Effector memory CD8-positive, alpha-beta T cell (primary cell): ENCODE measurements at places on chromosomes 3 and 15.

GRCh38 chr3:41346698-41347270 is 147.5 kb downstream of the CTNNB1 start:
- no peak for DNase-seq

DNA sequence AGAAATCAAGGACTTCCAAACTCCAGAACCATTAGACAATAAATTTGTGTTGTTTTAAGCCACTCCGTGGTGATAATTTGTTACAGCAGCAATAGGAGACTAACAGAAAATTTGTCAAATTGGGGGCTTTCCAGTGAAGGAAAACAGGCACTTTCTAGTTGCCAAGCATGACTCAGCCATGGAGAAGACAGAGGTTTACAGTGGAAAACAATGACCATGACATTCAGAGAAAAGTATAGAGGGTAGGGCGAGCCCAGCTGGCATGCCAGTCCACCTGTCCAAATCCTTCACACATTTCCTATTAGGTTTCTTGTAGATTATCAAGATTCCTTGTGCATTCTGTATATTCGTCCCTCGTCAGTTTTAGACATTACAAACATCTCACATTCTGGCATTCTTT is 24.9 kb downstream of the SLCO2A1 start:
- DNase-seq: no peak

DNA sequence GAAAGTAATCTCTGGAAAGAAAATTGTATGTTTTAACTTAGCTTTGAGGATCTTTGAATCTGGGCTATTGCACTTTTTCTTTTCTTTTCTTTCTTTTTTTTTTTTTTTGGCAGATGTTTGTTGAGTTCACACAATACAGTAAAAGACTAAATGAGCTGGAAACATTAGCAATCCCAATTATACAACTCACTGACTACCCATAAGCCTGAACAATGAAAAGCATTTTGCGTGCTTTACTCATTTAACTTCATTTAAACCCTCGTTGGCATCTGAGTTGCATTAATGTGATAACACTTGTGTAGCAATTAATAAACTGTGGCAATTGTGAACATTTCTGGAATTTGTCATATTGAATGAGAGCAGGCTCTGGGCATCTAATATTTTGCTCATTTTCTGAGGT is 269.4 kb upstream of the RBMS3 start:
- no peak for DNase-seq

DNA sequence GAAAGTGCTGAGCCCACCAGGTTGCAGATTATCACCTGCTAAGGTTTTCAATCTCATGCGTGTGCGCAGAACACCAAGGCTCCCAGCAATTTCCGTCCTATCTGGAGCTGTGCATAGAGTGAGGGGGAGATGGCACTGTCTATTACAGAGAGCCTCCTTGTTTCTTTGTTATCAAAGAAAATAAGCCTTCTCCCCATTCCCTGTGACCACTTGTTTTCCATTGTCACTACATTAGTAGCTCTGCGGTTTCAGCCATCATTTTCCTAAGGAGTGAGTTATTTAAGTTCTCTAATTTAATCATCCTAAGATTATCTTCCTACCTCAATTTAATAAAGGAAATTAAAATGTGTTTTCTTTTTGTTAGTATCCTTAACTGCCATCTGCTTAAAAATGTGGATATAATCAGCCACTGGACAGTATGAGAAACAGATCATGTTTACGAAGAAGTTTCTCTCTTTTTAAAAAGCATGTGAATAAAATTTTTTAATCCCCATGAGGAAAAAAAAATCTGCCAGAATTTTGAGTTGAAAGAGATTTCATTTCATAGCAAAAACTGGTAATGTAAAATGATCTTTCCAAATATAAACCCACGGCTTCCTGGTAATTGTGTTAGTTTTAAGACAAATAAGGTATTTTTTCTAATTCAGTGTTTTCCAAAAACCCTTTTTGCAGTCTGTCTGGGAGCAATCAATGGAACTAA is 172.3 kb upstream of the UBE2E1 start:
- no peak for DNase-seq

DNA sequence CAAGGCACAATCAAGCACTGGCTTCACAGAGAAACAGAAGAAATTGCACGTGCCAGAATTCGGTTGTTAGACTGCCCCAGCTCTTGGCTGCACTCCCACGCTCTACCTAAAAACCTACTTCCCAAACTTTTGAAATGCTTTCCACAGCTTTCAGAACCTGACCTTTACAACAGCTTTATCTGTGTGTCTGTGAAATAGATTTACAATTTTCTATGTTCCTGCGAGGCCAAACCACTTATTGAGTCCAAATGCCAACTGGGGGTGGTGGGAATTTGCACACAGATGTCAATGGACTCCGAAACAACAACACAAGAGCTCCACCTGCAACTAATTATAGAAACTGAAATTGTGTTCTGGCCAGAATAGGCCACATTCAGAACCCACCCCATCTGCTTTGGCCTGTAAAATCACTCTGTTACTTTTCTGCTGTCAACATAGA is 44.6 kb downstream of the ERC2 start:
- no peak for DNase-seq

GRCh38 chr3:40120806-40121205 is 188.7 kb upstream of the EIF1B start:
- no peak for DNase-seq

DNA sequence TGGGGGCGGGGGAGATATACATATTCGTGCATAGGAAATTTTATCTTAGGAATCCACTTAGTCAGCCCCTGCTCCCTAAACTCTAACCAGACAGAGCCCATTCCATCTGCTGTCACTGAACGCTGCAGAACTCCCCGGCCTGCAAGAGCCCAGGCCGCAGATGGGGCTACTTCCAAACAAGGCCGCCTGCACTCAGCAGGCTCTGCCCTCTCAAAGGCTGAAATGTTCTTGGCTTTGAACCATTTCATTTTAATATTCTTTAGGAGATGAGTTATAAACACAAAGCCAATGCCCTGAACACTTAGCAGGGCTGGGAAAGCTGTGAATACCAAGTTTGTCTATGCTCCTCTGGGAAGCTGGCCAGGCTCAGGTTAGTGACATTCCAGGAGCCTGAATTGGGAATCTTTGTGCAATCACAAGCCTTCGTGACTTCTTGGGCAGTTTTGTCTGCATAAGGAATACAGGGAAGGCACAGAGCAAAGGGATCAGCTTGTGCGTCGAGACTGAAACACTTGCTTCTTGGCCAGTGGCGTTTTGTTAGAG is 65.0 kb downstream of the SYNM start:
- DNase-seq: no peak

GRCh38 chr3:34037260-34037659 is 238.8 kb downstream of the PDCD6IP start:
- no peak for DNase-seq

DNA sequence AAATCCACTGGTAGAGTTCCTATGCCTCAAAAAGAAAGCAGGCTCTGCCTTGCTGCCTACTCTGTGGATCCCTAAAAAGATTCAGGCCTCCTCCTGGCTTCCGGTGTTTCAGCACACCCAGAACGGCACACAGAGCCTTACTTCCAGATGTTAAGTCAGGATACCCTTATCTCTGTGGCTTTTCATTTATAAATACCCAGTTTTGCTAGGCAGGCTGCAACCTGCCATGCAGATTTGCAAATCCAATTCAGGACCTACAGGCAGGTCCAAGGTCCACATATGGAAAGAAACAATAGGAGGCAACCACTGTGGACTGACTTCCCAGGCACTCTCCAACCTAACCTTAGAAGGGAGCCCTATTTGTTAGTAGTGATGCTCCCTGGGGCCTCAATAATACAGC is 30.7 kb downstream of the EFL1 start:
- DNase-seq: no peak

GRCh38 chr15:24862726-24863521 is 91.9 kb upstream of the SNRPN start:
- DNase-seq: no peak

GRCh38 chr15:95784508-95784907 is 546.0 kb upstream of the NR2F2 start:
- DNase-seq: no peak

DNA sequence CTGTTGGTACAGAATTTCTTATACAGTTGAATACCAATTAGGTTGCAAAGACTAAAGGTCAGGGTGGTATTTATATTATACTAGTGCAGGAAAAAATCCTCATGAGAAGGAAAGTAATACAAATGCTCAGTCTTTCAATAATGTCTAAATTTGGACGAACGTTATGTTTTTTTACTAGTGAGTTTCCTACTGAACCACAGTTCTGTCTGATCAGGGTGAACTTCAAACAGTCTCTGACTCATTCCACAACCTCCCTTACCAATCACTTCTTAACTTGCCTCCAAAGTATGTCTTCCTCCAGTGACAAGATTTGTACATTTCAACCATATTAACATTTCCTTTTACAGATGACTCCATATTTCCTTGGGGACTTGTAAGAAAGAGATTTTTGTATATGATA is 3.4 kb downstream of the TMEM212 start:
- DNase-seq: no peak

- DNase-seq: no peak
These were observed 2.2 kb downstream of the DYNLT2B start for GRCh38 chr3:196315821-196316220.

DNA sequence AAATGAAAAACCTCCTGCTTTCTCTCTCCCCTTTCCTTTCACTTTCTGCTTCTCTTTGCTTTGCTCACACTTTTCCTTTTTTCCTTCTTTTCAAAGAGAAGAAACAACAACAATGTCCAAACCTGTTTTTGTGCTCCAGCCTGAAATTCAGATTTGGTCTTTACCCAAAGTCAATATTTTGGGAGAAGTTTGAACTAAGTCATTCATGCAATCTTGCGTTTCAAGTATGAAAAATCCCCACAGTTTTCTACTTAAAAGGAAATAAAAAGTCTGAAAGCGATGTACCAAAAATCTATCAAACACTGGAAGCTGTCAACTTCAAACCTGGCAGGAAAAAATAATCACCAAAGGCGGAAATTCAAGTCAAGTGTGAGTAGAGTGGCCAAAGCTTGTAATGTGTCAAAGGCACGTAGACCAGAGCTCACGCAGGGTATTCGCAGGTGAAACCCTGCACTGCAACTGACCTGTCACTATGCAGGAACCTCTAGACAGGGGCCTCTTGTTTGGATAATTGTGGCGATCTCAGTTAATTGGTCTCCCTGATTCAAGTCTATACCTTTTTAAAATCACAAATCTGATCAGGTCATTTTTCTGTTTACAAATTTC is 118.8 kb upstream of the GALNT15 start:
- DNase-seq: no peak

- DNase-seq: no peak
These were observed 16.3 kb upstream of the TSPAN3 start for GRCh38 chr15:77087213-77087612.

DNA sequence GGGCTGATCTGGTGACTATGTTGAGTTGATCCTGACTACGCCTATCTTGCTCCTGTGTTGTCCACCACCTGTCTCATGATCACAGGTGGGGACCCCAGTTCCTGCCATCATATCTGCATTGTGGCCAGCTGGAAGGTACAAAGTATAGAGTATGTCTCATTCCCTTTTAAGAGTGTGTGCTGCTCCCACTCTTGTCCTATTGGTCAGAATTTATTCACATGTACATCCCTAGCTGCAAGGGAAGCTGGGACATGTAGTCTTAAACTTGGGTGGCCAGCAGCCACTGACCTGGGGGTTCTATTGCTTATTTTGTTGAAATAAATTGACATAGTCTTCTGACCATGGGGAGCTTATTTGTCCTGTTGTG is 373.1 kb downstream of the PTPRG start:
- no peak for DNase-seq

DNA sequence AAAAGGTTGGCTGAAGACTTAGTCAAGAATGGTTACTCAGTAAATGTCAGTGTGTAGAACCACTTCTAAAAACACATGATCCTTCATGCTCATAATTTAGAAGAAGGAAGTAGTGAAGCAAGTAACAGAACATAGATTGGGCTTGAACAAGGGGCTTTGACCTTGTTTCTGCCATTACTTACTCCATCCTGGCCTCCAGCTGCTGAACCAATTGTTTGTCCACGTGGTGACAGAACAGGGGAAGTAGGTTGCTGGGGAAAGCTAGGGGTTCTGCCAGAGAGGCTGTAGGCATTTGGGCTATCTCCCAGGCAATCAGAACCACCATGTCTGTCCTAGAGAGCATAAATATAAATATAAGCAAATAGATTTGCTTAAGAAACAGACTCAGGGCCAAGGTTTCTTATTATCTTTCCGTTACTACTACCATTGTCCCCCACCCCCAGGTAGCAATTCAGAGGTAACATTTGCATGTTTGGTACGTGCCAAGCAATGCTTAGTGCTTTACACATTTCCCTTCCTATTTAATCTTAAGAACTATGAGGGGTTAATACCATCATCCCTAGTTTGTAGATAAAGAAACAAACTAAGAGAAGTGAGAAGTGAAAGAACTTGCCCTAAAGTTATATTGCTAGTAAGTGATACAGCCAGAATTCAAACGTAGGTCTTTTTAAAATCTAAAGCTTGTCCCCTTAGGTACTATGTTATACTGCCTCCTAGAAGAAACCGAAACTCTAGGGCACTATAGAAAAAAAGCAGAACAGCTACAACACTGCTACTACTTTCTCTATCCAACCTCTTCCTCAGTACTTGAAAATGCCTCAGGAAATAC is 3.0 kb upstream of the SPG11 start:
- no peak for DNase-seq

DNA sequence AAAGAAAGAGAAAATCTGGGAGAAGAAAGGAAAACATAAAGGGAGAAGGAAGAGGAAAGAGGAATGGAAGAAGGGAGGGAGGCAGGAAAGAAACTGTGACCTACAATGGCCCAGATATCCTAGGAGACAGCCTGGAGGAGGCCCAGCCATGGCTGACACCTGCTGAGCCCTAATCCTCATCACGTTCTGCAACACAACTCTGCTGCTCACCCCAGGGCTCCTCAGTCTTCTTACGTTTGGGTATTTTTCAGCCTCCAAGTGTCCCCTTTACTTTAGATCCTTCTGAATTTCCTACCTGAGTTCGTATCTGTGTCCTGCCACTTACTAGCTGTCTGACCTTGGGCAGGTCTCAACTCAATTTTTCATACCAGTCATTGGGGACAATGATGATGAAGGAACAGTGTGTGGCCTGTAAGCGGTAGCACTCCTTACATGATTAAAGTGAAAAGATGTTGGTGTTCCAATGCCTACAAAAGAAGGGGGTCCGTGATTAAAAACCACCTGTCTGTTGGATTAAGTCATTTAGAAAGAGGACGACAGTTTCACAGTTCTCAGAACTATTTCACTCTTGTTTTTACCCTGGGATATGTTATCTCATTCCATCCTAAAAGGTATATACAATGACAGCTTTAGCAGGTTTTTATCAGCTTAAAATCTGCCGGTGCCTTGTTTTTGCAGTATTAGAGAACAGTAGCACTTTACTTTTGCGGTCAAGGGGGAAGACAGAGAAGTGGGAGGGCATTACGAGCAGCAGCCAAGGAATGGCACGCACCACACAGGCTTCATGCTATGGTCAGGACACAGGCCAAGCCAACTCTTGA is 47.4 kb downstream of the CCR4 start:
- no peak for DNase-seq

- DNase-seq: no peak
These were observed 30.8 kb upstream of the MAP3K13 start for GRCh38 chr3:185332026-185332735.

- DNase-seq: no peak
These were observed 56.0 kb upstream of the SLC4A7 start for GRCh38 chr3:27540231-27540630.

GRCh38 chr3:140088058-140088457 is 153.1 kb downstream of the CLSTN2 start:
- DNase-seq: no peak

GRCh38 chr3:40997711-40998519 is 201.4 kb upstream of the CTNNB1 start:
- no peak for DNase-seq
